ENCODE measurements at places on chromosomes 7 and 10. TPM values are rescaled to one million over a fixed set of nuclear protein-coding genes. Genes with fewer than 3 reads are reported as not detected.

GRCh38 chr10:113480851-113481502, 71.9 kb upstream of the HABP2 start:
- DNase-seq = no peak

- DNase-seq = no peak
These were observed 106.7 kb downstream of the GPR26 start for GRCh38 chr10:123772645-123773508.

DNA sequence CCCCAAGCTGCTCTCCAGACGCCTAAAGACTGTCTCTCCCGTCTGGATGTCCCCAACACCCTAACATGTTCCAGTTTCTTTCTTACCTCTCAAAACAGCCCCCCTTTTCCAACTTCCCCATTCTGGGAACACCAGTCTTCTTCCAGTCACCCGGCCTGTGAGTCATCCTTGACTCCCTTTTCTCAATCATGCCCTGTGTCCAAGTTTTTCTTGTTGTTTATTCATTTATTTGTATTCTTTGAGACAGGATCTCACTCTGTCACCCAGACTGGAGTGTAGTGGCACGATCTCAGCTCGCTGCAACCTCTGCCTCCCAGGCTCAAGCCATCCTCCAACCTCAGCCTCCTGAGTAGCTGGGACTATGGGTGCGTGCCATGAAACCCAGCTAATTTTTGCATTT, 15.6 kb downstream of the SNX10 start:
- no peak for DNase-seq

GRCh38 chr10:4129866-4130477, 345.0 kb upstream of the KLF6 start:
- DNase-seq = no peak

The ACADSB gene
- polyA plus RNA-seq = 10.1 TPM

DNA sequence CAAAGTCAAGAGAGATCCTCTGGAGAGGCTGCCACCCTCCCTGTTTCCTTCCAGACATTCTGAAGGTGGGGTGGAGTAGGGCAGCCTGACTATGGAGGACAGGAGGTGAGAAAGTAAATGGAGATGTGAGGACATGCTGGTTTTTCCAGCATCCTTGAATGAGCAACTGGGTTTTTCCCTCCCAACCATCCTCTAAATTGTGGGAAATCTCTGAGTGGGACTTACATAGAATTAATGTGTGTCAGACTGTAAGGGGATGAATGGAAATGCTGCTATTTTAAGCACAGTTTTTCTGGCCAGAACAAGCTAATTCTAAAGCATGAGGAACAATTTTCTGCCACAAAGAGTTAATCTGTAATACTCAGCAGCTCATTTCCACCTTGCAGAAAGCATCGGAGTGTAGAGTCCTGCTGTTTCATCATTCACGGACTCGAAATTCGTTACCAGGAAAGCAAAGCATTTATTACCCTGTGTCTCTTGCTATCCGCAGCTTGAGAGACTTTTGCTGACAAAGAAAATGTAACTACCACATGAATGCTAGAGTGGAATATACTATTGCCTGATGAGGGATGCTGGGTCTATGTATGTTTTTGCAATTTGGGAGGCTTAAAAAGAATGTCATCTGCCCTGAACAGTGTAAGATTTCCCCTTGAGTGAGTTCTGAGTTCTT, 213.0 kb downstream of the CELF2 start:
- no peak for DNase-seq

The CPED1 gene
- polyA plus RNA-seq = 35.3 TPM

The ZKSCAN5 gene
- polyA plus RNA-seq = 4.1 TPM

GRCh38 chr10:84549368-84550165, 221.2 kb downstream of the CCSER2 start:
- DNase-seq = no peak

DNA sequence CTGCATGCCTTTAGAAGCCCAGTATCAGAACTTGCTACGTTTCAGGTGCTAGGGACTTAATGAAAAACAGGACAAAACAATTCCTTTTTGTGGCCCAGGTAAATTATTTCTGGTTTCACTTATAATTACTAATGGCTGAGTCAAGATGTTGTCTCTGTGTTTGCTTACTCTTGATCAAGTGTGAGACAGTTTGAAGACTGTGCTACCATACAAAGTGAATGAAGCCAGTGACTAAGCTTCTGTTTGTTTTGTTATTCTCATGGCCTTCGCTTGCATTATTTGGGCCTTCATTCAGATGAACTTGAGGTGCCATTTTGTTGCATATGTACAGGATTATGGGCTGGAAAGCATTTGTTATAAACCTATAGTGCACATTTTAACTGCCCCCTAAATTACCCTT, 17.9 kb downstream of the SMNDC1 start:
- no peak for DNase-seq

The MNX1 gene
- polyA plus RNA-seq = 0.38 TPM

DNA sequence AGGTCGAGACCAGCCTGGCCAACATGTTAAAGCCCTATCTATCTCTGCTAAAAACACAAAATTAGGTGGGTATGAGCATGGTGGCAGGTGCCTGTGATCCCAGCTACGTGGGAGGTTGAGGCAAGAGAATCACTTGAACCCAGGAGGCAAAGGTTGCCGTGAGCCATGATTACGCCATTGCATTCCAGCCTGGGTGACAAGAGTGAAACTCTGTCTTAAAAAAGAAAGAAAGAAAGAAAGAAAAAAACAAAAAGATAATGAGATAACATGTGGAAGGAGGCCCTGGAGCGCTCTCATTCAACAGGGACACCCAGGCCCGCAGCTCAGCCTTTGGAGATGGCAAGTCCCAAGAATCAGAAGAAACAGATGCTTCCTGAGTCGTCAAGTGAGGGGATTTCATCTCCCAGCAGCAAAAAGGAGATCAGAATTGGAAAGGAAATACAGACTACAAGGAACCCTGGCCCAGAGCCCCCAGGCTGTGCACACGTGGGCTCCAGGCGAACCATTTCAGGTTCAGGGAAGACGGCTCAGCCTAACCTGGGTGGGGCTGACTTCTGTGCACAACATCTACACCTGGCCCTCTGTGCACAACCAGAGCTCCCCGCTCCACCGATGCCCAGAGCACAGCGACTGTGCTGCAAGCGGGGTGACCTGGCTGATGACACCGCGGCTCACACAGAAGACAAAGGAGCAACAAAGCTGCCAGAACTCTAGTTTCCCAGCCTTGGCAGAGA, 33.3 kb downstream of the GNA12 start:
- DNase-seq = peak; percentile 39

DNA sequence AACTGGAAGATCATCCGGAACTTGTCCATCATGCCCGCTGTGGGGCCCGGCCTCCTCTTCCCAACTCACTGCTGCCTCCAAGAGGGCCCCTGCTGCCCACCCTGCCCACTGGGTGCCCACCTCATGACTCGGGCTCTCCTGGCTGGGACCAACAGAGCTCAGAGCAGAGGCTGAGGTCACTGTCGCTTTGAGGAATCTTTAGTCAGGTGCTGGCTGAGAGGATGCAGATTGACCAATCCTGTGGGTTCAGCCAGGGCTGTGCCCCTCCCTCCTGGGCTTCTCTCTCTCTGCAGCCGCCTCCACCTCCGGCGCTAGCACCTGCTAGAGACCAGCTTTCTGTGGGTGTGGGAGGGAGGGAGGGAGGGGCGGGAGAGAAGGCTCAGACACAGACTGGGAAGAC, at the start of gene CALHM1:
Gene CALHM1 (minus strand): TSS at position 181 of the 400 bp plus-strand sequence. CDS start 149 bp downstream, at position 32.
- no peak for DNase-seq

The LIPA gene
- polyA plus RNA-seq = 58.0 TPM

GRCh38 chr7:4470246-4470645, 211.8 kb upstream of the FOXK1 start:
- peak; percentile 79 for DNase-seq

DNA sequence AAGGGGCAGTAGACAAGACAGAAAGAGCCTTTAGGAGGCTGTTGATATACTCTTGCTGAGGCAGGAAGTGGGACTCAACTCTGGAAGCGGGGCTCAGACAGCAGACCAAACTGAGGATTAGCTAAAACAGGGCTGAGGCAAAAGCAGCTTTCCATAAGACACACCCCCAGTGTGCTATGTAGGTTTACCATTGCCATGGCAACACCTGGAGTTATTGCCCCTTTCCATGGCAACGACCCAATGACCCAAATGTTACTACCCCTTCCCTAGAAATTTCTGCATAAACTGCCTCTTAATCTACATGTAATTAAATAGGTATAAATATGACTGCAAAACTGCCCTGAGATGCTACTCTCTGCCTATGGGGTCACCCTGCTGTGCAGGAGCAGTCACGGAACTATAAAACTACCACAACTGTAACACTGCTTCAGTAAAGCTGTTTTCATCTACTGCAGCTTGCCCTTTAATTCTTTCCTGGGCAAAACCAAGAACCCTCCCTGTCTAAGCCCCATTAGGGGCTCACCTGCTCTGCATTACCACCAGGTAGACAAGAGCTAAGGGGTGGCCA, 348.4 kb upstream of the PODXL start:
- no peak for DNase-seq

DNA sequence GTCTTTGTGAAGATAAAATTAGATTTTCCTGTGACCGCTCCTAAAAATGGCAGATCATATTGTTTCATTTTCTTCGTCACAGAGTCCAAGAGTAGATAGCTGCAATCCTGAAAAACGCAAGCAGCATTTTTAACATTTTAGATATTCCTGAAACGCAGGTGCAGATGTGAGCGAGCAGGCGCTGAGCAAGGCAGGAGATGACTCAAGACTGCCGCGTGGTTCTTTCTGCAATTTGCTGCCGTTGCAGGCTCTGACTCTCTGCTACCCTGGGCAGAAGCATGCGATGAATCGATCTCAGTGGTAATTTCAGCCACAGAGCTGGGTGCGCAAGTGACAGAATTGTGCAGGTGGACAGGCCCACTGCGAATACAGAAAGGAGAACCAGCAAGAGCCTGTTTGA, 331.9 kb downstream of the ACTR3B start:
- no peak for DNase-seq

DNA sequence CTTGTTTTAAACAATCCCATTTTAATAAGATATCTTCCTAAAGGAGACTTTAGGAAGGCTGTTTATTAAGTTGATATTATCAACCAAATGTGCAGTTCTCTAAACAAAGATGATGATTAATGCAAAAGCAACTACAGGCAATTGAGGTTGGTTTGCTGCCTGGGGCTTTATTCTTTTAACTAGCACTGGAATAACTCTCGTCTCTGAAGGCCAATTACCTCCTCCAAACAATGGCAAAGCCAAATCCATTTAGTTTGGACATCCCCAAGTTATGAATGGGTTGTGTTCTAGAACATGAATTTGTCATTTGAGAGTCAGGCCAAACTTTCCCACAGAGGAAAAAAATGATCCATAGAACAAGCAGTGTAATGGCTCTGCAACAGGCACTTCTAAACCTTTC, 114.1 kb downstream of the SLC16A9 start:
- no peak for DNase-seq

GRCh38 chr10:62162261-62162981, 106.2 kb downstream of the RTKN2 start:
- DNase-seq = no peak

GRCh38 chr10:132297526-132297925, 10.2 kb downstream of the STK32C start:
- peak; percentile 44 for DNase-seq
